ENCODE measurements at places on chromosomes 3 and 15. TPM values are rescaled to one million over a fixed set of nuclear protein-coding genes. Genes with fewer than 3 reads are reported as not detected.

Gene SEMA3G
- 27.2 TPM for total RNA-seq

Gene VWA5B2
- total RNA-seq = not detected

Gene LACTB
- total RNA-seq = 36.6 TPM

Gene TXNRD3
- total RNA-seq = 6.0 TPM

Gene ZBTB20
- total RNA-seq = 6.5 TPM

Gene DYNLT2B
- total RNA-seq = 12.4 TPM

Gene RPP25
- 6.1 TPM for total RNA-seq

Gene DISP2
- 0.18 TPM for total RNA-seq

Gene HGD
- not detected for total RNA-seq

Gene CPNE9
- total RNA-seq = not detected

Gene CSPG4
- total RNA-seq = under 0.01 TPM

Gene COL6A5
- total RNA-seq = not detected

Gene MEGF11
- not detected for total RNA-seq

Gene UPK1B
- not detected for total RNA-seq

Gene SERPINI2
- total RNA-seq = not detected
